ENCODE measurements at places on chromosomes 3 and 15.
A peak's percentile ranks its signal among the peaks of the same experiment; 100 is the strongest.

- no peak for DNase-seq
Observed at GRCh38 chr3:72123908-72124441, 339.0 kb upstream of the PROK2 start.

DNA sequence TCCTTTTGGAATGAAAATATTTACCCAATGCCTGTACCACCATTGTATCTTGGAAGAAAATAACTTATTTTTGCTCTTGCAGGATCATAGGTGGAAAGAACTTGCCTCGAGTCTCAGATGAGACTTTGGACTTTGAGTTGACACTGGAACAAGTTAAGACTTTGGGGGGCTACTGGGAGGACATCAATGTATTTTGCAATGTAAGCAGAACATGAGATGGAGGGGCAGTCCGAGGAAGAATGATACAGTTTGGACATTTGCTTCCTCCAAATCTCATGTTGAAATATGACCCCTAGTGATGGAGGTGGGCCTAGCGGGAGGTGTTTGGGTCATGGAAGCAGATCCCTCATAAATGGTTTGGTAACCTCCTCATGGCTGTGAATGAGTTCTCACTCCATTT is 1428.6 kb downstream of the ZPLD1 start:
- no peak for DNase-seq

DNA sequence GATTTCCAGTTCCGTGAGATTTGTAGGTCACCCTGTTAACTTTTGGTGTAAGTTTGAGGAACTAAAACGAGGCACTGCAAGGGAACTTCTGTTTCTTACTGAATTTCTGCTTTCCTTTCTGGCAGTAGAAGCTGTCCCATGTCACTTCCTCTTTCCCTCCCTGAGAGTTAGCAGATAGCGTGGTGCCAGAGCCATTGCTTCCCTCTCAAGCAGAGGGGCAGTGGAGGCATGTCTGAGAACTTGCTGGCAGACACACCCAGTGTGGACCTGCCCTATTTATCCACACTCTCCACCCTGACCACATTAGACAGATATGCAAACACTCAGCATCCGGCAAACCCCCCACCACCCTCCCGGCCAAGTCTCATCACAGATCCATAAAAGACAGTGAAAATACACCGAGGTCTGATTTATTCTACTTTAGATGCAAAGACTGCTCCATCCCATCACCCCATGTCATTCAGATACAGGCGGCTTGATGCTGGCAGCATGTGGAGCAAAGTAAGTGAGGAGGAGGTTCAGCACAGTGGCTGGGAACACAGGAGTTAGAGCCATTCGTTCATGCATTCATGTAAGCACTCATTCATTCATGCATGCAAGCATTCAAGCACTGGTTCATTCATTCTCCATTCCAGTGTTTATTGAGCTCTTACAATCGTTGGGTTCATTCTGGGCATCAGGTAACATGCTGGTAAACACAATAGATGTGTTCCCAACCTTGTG is 324.7 kb downstream of the SHQ1 start:
- DNase-seq, result no peak

GRCh38 chr3:55690177-55690576 is 203.1 kb upstream of the WNT5A start:
- DNase-seq, result no peak

DNA sequence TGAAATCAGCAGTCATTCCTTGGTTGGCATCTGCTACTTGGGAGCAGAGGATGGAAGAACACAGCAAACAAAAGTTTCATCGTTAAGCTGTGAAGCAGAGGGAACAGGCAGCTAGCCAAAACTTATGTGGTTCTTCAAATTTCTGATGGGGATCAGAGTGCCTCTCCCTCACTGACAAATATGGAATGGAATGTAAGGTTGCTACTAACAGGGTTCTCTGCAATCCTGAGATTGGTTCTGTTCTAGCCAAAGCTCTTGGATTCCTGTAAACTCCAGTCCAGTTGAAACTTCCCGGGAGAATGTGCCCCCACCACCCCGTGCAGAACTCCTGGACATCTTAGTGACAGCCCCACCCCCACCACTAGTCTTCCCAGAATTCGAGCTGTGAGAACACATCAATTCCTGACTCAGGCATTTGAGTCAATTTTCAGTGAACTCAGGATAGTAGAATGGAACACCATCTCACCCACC is 55.9 kb upstream of the PHLDB2 start:
- DNase-seq, result no peak

DNA sequence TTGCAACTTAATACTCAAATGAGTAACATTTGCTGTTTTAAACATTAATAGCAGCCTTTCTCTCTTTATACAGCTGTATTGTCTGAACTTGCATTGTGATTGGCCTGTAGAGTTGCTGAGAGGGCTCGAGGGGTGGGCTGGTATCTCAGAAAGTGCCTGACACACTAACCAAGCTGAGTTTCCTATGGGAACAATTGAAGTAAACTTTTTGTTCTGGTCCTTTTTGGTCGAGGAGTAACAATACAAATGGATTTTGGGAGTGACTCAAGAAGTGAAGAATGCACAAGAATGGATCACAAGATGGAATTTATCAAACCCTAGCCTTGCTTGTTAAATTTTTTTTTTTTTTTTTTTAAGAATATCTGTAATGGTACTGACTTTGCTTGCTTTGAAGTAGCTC is 40.3 kb downstream of the CTNNB1 start:
- no peak for DNase-seq

GRCh38 chr15:88882785-88883184 is 12.6 kb downstream of the HAPLN3 start:
- no peak for DNase-seq

DNA sequence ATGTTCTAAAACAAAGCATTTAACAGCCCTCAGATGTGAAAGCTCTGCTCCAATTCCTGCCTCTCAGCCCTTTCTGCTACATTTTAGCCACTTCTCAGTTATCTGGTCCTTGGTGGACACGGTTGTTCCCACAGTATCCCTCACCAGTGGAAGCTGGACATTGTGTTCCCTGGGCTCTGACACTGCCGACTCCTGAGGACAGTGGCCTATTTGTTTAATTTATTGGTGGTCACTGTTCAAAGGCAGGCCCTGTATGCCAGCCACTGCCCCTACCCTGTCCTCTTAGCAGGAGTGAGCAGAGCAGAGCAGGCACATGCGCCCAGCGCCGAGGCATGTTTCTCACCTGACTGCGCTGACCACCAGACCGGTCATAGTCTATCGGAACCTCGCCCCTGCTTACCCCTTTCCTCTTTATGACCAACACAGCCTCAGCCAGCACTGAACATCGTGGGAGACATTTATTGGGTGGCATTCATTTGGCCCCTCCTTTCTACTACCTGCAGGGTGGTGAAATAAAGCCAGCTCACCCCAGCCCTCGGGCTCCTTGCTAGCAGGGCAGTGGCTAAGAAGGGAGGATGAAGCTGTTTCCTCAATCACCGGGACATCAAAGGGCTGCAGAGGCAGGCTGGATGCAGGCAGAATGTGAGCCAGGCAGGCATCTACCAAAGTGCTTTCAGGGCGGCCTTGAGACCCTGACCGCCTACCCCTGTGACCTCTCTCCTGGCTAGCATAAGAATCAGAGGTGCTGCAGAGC is 54.3 kb upstream of the HACD2 start:
- DNase-seq, result no peak

DNA sequence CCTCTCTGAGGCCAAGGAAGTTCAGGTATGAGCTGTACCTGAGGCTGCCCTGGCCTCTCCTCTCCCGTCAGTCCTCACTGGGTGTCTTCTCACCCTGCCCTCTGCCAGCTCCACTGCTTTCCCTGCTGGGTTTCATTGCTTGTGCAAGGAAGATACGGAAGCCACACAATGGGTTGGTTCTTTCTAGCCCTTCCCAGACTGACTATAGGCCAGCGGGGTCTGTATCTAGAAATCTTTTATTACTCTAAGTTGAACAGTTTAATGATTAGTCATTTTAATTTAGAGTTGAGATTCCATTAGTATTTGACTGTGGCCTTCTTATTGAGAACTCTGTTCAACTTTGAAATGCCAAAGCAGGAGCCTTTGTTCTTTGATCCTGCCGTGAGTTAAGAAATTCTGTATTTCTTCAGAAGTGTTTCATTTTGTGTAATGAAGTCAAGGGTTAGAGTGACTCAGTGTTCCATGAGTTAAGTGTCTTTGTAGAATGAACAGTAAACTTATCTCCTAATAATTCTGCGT is 16.2 kb downstream of the C3orf62 start:
- DNase-seq, result no peak

DNA sequence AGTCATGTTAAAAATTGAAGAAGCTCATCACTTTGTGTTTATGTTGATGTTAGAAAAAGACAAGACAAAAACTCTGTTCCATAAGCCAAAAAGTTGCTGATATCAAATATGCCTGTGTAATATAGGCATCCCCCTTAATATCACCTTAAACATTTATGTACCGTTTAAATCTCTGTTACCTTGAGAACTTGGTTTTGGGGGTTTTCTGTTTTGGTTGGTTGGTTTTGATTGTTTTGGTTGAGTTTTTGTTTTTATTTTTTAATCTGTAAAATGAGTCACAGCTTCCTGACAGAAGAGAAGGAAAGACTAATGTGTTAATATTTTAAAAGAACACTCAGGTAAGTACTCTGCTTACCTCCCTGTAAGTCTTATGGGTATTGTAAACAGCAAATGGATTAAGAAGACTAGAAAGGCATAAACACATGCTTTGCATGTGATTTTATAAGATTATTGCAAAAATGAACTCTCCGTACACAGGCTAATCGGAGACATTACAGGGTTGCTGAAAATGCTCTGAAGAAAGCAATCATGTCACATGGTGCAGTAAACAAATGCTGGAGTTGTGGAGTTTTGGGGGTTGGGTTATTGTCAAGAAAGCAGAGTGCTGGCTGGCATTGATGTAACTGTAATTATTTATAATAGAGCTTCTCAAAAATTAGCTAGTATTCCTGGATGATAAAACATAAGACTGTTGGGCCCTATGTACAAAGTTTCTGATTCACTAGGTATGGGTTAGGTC is 69.5 kb upstream of the MBNL1 start:
- no peak for DNase-seq

DNA sequence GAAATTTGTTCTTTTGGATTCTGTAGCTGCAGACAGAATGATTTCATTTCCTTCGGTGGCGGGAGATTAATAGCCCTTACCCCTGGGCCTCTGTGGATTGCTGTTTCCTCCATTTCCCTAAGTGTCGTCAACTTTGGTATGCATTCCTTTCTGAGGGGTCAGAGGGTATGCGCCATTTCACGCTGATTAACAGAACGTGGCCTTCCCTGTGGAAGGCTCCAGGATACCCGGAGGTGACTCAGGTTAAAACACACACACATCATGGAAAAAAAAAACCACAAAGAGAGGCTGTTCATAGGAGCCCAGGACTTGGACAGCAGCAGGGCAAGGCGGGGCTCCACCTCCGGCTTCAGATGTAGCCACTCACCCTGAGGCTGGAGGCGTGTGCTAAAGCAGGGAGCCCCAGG is 51.9 kb downstream of the EPHB1 start:
- peak; percentile 36 for DNase-seq

DNA sequence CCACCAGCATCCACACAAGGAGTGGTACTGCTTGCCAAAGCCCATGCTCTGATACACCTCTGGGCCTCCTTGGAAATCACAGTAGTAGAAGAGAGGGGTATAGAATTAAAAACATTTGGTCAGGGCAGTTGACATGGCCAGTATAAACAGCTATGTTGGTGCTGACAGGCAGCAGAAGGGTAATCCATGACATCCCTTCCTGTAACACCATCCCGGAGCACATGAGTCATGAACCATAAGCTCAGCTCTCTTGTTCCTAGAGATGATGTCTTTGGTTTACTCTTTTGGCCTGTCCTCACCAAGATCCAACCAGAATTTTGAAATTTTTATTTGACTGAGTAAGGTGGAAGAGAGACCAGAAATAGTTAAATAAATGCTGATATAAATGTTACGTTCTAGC is 132.6 kb upstream of the CTDSPL start:
- DNase-seq, result peak; percentile 10

GRCh38 chr15:48481802-48482201 is 150.6 kb downstream of the DUT start:
- DNase-seq, result no peak

DNA sequence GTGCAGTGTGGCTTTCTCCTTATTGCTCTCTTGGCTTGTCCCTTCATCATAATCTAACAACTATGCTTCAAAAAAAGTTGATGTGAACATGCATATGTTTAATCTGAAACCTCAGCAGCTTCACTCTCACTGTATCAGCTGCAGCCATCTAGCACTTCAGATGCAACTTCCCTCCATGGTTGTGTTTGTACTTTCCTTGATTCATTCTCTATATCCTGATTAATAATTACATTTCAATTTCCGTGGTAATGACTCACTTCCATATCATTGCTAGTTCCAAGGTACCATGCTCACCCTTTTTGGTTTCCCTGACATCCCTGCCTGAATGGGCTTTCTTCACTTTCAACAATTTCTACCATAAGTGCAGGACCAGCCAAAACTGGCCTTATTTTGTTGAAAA is 51.2 kb downstream of the MDFIC2 start:
- no peak for DNase-seq

- DNase-seq, result no peak
Observed at GRCh38 chr3:146159037-146159436, 1.9 kb downstream of the PLOD2 start.

- DNase-seq, result no peak
Observed at GRCh38 chr3:183710231-183710630, 12.6 kb downstream of the YEATS2 start.

DNA sequence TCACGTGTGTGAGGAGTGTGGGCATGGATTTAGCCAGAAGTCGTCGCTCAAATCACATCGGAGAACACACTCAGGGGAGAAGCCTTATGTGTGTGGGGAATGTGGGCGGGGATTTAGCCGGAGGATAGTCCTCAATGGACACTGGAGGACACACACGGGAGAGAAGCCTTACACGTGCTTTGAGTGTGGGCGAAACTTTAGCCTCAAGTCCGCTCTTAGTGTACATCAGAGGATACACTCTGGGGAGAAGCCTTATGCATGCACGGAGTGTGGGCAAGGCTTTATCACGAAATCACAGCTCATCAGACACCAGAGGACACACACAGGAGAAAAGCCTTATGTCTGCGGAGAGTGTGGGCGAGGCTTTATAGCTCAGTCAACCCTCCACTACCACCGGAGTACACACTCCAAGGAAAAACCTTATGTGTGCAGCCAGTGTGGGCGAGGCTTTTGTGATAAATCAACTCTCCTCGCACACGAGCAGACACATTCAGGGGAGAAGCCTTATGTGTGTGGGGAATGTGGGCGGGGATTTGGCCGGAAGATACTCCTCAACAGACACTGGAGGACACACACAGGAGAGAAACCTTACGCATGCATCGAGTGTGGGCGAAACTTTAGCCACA is 28.1 kb downstream of the ZNF589 start:
- no peak for DNase-seq

- DNase-seq, result peak; percentile 6
Observed at GRCh38 chr3:53709256-53709655, 137.0 kb downstream of the CHDH start.

- DNase-seq, result no peak
Observed at GRCh38 chr3:108208831-108209230, 13.4 kb downstream of the IFT57 start.

GRCh38 chr3:171770689-171771620 is 39.3 kb downstream of the PLD1 start:
- DNase-seq, result peak; percentile 60

- DNase-seq, result no peak
Observed at GRCh38 chr3:136255672-136256406, 5.7 kb downstream of the PCCB start.

GRCh38 chr3:127754411-127755304 is 67.7 kb downstream of the MGLL start:
- no peak for DNase-seq
